ENCODE measurements at places on chromosomes 7 and 10.

DNA sequence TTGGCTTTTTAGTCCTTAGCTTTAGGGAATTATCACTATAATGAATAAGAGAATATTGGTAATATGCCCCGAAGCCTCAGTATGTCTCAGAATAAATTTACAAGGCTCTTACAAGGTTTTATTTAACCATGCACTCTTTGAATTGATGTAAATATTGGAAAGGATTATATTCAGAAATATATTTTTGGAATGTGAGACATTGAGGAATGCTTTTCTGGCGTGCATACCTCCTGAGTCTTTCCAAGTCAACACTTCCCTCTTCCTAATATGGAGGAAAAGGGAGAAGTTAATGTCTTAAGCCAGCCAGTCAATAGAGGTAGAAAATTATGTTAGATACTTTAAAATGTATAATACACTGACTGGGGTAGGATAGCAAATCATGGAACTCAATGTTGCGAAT lies 1.2 kb upstream of the OR2F1 start:
- no peak for DNase-seq

GRCh38 chr7:94394437-94395140 lies at the start of gene COL1A2:
Gene COL1A2 (plus strand): TSS chr7:94394895. CDS start chr7:94395032, 137 bp downstream.
- DNase-seq = no peak

GRCh38 chr10:109668154-109668665 lies 255.1 kb downstream of the XPNPEP1 start:
- DNase-seq = no peak

DNA sequence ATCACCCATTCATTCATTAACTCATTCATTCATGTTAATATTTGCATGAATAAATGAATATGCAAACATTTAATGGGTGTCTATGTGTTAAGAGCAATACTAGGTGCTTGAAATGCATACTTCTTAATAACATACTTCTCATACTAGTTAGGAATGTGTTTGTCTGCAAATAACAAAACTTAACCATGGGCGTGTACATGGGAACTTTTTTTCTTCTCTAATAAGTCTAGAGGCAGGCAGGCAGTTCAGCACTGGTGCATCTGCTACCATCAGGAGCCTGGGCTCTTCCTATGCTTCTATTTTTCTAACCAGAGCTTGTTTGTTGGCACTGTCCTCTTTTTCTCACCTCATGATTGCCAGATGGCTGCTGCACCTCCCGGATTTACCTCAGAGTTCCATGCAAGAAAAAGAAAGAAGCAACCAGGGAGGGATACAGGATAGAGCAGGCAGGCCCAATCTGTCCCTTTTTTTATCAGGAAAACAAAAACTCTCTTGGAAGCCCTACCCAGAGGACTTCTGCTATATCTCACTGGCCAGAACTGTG lies 22.7 kb downstream of the CDHR3 start:
- peak; percentile 51 for DNase-seq

- no peak for DNase-seq
Measured at GRCh38 chr7:33742521-33742920, 162.8 kb upstream of the BMPER start.

Data from NCI-H2171 (cell line).